T-helper 2 cell treated with Interferon-gamma antibody and Interleukin-4, amounts not matched to agents 5 μg/mL and 100 μg/mL, for 36 hours (primary cell): ENCODE measurements at places on chromosomes 13 and 19.
A peak's percentile ranks its signal among the peaks of the same experiment; 100 is the strongest.

GRCh38 chr13:82758044-82758443 is 1124.2 kb downstream of the SLITRK1 start:
- DNase-seq = no peak

DNA sequence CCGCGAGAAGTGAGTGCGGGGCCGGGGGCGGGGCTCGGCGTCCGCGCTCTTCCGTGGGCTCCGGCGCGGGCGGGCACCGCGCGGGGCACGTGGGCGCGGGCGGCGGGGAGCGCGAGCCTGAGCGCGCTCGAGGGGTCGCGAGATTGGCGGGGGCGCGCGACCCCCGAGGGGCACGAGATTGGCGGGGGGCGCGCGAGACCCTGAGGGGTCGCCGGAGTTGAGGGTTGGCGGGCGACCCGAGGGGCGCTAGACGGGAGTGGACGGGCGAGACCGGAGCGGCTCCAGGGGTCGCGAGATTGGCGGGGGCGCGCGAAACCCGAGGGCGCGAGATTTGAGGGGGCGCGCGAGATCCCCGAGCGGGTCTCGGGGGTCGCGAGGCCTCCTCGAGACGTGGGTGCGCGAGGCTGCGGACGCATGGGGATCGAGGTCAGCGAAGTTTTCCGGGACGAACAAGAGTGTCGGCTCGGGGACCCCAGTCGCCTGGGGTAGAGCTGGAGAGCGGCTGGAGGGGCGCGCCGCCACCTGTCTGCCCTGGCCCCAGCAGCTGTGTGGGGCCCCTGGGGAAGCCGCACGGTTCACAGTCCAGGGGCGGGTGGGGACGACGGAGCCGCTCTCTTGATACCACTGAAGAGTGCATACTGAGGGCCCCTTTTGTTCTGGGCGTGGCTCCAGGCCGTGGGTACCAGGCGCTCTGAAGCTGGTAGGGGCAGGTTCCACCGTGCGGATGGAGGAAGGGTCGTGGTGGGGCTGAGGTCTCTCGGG is 682 bp downstream of the SSBP4 start:
- DNase-seq = peak; percentile 38

DNA sequence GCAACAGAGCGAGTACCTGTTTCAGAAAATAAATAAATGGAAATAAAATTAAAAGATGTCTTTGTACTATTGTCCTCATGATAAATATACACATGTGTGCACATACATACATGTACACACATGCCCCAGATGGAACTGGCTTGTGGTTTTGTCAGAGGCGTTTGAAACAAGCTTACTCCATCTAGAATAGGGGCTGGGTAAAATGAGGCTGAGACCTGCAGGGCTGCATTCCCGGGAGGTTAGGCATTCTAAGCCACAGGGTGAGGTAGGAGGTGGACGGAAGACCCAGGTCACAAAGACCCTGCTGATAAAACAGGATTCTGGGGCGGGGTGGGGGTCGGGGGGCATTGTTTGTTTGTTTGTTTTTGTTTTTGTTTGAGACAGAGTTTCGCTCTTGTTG is 8.1 kb upstream of the SIN3B start:
- no peak for DNase-seq

DNA sequence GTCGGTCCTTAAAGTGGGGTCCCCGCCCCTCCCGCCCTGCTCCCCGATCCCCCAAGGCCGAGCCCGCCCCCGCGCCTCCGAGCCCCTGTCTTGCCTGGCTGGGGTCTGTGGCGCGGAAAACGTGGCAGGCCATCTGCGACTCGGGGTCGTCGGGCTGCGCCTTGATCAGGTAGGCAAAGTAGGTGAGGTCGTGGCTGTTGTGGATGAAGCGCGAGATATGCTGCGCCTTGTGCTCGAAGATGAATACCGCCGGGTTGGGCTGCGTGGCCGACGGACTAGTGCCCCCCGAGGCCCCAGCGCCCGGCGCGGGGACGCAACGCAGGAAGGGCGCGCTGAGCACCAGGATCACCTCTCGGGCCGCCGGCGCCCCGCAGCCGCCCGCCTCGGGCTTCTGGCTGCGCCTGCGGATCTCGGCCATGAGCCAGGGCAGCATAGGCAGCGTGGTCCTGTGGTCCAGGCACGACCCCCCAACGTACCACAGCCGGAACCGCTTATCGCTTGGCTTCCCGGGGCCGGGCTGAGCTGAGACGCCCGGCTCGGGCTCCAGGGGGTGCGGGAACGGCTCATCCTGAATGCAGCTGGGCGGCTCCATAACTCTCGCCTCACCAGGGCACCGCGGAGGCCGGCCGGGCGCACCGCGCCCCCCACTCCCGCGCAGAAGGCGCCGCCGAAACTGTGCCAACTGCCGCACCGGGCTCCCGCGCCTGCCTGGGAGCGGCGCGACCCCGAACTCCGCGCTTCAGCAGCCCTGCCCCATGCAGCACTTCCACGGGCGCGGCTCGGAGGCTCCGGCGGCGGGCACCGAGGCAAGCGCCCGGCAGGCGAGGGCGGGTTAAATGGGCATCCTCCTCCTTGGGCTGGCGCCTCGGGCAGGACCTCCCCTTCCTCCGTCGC is 546 bp downstream of the TBC1D4 start:
- peak; percentile 23 for DNase-seq

GRCh38 chr13:54875111-54875510 is 1846.5 kb downstream of the OLFM4 start:
- DNase-seq = no peak

DNA sequence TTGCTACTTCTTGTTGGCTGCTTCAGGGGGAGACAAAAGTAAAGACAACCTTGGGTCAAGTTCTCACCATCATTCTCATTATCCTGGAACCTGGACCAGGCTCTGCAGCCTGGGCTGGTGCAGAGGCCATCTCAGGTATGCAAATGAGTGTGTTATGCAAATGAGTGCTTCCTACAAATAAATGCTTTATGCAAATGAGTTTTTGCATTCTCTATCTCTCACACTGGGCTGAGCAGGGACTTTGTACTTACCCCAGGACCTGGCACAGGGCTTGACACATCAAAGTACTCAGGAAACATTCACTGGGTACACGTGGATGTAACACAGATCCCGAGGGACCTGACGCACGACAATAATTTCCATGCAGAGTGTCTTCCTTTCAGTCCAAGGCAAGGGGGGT is 103.0 kb downstream of the DNAJC15 start:
- no peak for DNase-seq

DNA sequence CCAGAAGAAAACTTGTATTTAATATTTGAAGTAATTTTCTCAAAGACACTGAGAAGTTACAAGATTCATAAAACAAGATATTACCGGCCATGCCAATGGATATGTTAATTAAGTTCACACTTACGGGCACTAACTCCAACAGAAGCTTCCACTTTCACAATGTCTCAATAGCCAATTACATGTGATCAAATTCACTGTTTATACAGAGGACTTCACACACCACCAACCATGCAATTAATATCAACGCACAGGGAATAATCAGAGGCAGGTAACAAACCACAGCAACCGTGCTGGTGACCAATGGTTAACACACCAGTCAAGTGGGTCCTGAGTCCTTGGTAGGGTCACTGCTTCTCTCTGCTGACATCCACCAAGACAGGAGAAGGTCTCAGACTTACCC is 5.9 kb upstream of the ACOD1 start:
- no peak for DNase-seq

- no peak for DNase-seq
Observed at GRCh38 chr13:49020940-49021553, 45.3 kb downstream of the FNDC3A start.
